ENCODE measurements at places on chromosomes 6 and 20.

GRCh38 chr6:32198866-32199265 is 6.4 kb upstream of the GPSM3 start:
- no peak for DNase-seq
- no peaks in the 10 kb centered on the region for H3K27me3 ChIP-seq
- peaks cover 18% of the 10 kb centered on the region for H3K4me1 ChIP-seq
- no peak overlapping the region for H3K27ac ChIP-seq
- no peak overlapping the region for H3K4me3 ChIP-seq

- H3K27ac ChIP-seq, result no peak overlapping the region
- peaks cover 12% of the 10 kb centered on the region for H3K4me1 ChIP-seq
- H3K36me3 ChIP-seq, result peaks cover 2% of the 10 kb centered on the region
- H3K27me3 ChIP-seq, result no peaks in the 10 kb centered on the region
Observed at GRCh38 chr6:155968921-155969320, 513.3 kb upstream of the NOX3 start.

DNA sequence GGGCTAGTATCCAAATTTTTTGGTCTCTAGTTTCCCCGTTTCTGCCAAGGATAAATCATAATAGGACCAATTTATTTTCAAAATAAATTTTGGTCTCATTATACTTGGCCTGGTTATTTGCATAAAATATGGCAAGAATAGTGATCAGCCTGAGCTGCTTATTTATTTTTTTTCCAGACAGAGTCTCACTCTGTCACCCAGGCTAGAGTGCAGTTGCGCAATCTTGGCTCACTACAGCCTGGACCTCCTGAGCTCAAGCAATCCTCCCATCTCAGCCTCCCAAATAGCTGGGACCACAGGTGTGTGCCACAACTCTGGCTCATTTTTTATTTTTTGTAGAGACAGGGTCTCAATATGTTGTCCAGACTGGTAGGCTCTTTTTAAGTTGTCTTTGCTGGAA is 329.5 kb downstream of the PACRG start:
- no peak for DNase-seq
- no peaks in the 10 kb centered on the region for H3K36me3 ChIP-seq
- H3K4me3 ChIP-seq, result no peak overlapping the region
- H3K27me3 ChIP-seq, result no peaks in the 10 kb centered on the region
- H3K27ac ChIP-seq, result no peak overlapping the region
- no peaks in the 10 kb centered on the region for H3K4me1 ChIP-seq

DNA sequence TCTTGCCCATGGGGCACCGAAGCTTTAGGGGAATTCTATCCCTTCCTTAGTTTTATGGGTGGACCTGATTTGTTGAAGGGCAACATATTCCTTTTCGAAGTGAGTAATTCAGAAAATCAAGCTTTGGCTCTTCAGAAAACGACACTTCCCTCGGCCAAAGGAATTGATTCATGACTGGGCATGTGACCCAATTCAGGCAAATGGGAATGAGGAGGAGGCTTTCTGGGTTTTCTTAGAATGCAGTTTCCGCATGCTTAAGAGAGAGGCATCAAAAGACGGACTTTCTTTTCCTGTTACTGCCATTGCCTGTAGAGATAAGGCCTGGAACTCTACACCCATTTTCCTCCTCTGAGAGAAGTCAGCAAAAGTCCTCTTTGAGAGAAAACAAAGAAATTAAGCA is 179.5 kb downstream of the RFPL4B start:
- no peak overlapping the region for H3K27ac ChIP-seq
- no peaks in the 10 kb centered on the region for H3K4me1 ChIP-seq
- H3K36me3 ChIP-seq, result no peaks in the 10 kb centered on the region
- no peak for DNase-seq
- H3K27me3 ChIP-seq, result no peaks in the 10 kb centered on the region
- H3K4me3 ChIP-seq, result no peak overlapping the region

DNA sequence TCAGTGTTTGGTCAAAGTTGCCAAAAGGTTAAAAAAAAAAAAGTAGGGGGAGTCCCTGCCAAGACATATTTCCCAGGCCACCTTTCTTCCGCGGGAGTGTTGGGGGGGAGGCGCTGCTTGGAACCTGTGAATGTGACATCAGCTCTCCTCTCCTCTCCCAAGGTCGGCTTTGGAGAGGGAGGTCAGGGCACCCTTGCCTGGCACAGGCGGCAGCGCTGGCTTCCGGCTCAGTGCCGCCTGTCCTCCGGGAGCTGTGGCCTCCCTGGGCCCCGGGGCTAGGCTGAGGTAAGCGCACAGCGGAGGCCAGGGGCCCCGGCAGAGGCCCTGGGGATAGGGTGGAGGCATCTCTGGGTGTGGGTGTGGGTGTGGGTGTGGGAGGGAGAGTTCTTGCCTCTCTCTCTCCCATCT is 1.9 kb upstream of the EDN1 start:
- no peak overlapping the region for H3K4me3 ChIP-seq
- no peak for DNase-seq
- H3K4me1 ChIP-seq, result peaks cover 17% of the 10 kb centered on the region

- peaks cover 3% of the 10 kb centered on the region for H3K4me1 ChIP-seq
- peaks cover 18% of the 10 kb centered on the region for H3K36me3 ChIP-seq
- no peaks in the 10 kb centered on the region for H3K27me3 ChIP-seq
Observed at GRCh38 chr6:155265843-155266535, 2.2 kb downstream of the CLDN20 start.

DNA sequence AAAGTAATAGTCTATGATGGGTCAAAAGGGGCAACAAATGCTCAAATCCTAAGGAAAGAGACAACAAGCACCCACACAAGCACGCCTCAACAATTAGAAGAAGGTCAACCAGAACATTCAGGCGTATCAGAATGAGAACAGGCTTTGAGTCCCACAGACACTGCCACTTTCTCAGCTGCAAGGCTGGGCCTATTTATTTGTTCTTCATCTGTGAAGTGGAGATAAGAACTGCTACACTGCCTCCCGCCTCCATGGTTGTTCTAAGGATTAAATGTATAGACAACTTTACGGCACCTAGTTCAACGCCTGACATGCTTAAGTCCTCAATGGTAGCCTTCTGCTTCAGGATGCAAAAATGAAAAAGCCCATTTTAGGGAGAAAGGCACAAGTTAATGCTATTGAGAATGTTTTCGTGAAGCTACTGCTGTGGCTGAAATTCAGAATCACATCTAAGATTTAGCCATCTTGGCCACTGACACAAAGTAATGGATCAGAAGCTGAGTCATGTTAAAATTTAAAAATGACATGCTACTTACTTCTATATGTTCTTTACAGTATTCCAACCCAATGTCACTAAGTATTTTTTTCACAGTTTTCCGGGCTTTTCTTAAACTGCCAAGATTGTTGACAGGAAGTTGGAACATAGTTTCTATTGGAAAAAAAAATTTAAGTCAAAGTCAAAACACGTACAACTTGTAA is 27.7 kb downstream of the ADNP start:
- DNase-seq, result no peak
- H3K4me1 ChIP-seq, result peaks cover 14% of the 10 kb centered on the region
- no peaks in the 10 kb centered on the region for H3K27me3 ChIP-seq
- peaks cover 25% of the 10 kb centered on the region for H3K36me3 ChIP-seq
- H3K4me3 ChIP-seq, result no peak overlapping the region

- H3K27ac ChIP-seq, result no peak overlapping the region
- DNase-seq, result no peak
- peaks cover 2% of the 10 kb centered on the region for H3K36me3 ChIP-seq
- peaks cover 3% of the 10 kb centered on the region for H3K27me3 ChIP-seq
Observed at GRCh38 chr6:52557389-52558265, 19.2 kb downstream of the TRAM2 start.

DNA sequence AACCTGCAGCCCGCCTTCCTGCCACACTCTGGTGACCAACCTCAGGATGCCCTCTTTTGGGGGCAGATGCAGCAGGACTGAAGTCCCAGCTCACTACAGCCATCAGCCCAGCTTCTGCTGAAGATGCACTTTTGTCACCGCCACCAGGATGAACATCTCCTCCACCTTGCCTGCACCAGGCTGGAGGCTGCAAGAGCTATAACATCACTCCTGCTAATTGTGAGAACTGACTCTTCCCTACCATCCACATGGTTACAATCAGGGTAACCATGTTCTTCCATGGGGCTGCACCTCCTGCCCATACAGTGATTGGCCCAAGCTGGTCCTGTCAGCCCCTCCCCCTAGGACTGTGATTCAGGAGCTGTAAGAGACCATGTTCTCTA is 2.0 kb upstream of the ACTL10 start:
- H3K27me3 ChIP-seq, result no peaks in the 10 kb centered on the region
- peaks cover under 1% of the 10 kb centered on the region for H3K36me3 ChIP-seq
- H3K27ac ChIP-seq, result peak overlapping the region; percentile 83
- H3K4me3 ChIP-seq, result peak overlapping the region; percentile 83

GRCh38 chr6:50712291-50712690 is 1.0 kb upstream of the TFAP2D start:
- H3K36me3 ChIP-seq, result peaks cover 5% of the 10 kb centered on the region
- no peak overlapping the region for H3K27ac ChIP-seq

DNA sequence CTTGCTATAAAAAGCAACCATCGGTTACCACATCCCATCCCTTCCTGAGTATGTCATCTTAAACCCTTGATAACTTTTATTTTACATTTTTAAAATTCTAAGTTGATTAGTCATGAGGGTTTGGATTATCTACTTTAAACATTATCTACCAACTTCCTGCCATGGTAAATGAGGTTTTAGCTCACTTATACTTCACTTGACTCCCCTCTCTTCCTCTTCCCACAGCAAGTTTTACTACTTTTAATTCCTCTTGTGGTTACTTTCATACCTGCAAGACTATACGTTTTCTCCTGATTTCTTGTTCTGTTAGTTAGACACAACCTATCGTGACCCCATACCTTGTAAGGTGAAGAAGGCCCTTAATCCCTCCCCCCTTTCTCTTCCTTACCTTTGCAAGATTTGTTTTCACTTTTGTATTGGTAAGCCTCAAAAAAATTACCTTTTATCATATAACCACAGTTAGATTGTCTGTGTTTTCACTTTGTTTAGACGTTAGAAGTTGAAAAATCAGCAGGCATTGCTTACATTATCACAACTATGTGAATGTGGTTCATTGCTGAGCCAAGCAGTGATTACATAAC is 60.1 kb upstream of the OGFRL1 start:
- peaks cover 20% of the 10 kb centered on the region for H3K4me1 ChIP-seq
- peak overlapping the region; percentile 37 for H3K4me3 ChIP-seq
- DNase-seq, result no peak
- no peaks in the 10 kb centered on the region for H3K36me3 ChIP-seq
- H3K27me3 ChIP-seq, result peaks cover 7% of the 10 kb centered on the region

DNA sequence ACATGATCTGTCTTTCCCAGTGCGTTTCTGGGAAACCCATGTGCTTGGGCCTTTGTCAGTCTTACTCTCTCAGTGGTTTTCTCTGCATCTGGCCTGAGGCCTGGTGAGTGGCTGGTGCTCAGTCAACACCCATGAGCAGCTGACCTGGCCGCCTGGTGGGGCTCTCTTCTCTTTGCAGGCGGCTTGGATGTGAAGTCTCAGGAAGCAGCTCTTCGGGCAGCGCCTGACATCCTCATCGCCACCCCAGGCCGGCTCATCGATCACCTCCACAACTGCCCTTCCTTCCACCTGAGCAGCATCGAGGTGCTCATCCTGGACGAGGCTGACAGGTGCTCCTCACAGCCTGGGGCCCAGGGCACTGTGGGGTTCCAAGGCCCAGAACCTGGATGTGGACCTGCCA is 10.8 kb downstream of the DDX27 start:
- H3K4me1 ChIP-seq, result peaks cover 11% of the 10 kb centered on the region
- DNase-seq, result no peak
- H3K27me3 ChIP-seq, result no peaks in the 10 kb centered on the region
- peaks cover 31% of the 10 kb centered on the region for H3K36me3 ChIP-seq
- H3K27ac ChIP-seq, result no peak overlapping the region

GRCh38 chr6:69594405-69594804 is 202.4 kb downstream of the LMBRD1 start:
- H3K4me3 ChIP-seq, result no peak overlapping the region
- no peaks in the 10 kb centered on the region for H3K4me1 ChIP-seq
- peaks cover 13% of the 10 kb centered on the region for H3K27me3 ChIP-seq
- H3K27ac ChIP-seq, result no peak overlapping the region
- no peaks in the 10 kb centered on the region for H3K36me3 ChIP-seq
- DNase-seq, result no peak

All from activated naive CD8-positive, alpha-beta T cell treated with anti-CD3 and anti-CD28 coated beads, Interleukin-2, amount 10 ng/mL, durations not matched to agents 7 days and 5 days (primary cell).